ENCODE measurements at places on chromosomes 11 and 22.

DNA sequence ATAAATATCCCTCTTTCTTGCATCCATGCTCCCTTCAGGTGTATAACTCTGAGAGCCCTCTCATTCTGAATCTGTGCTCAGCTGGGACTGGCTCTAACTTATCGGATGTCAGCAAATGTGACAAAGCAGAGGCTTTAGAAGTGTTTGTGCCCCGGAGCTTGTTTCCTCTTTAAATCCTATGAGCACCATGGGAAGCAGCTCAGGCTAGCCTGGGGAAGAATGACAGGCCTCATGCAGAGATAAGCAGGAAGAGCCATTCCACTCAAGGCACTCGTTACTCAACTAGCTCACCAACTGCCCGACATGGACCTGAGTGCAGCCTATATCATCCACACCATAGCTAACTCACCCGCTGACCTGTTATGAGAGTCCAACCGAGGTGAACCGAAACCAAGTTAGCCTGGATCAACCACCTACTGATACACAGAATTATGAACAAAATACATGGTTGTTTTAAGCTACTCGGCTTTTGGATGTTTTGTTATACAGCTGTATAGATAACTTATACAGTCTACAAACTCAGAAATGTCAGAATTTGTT is 990.7 kb downstream of the NTM start:
- DNase-seq: no peak

DNA sequence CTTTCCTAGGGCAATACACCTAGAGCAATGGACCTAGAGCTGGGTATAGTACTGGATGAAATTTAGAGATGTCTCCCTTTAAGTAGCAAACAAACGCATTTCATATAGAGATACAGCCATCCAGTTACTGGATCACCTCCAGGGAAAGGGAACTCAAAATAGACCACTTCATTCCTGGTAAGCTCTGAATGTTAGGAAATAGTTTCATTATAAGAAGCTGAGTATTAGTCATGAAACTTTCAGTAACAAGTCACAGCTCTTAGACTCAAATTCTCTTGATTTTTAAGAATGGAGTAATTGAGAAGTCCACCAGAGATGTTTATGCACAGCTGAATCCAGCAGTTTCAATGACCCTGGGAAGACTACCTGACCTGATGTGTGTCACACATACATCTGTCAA is 221.9 kb downstream of the FAM76B start:
- DNase-seq: no peak

DNA sequence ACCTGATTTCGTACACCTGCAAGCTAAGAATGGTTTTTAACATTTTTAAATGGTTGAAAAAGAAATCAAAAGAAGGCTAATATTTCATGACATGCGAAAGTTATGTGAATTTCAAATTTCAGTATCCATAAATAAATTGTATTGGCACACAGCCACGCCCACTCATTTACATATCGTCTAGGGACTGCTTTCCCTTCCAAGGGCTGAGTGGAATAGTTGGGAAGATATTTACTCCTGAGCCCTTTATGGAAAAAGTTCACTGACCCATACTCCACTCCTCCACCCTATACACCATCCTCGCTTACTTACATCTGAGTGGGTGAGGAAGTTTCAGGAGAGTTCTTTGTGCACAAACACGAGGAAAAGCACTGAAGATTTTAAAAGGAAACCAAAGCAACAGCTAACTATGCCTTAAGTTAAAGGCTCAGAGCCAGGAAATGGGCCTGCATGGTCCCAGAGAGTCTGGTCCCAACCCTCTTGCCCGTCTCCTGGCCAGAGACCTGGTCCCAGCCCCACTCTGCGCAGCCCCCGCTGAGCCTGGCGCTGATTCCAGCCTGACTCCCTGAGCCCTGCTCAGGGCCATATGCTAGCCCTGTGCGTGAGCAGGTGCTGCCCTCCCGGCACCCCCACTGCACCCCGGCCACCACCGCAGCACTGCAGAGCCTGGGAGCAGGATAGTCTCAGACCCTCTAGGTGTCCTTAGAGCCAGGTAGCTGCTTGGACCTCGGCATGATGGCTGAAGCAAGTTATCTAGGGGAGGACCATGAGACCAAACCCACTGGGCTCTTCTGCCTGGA is 69.8 kb downstream of the EFCAB6 start:
- DNase-seq: no peak

DNA sequence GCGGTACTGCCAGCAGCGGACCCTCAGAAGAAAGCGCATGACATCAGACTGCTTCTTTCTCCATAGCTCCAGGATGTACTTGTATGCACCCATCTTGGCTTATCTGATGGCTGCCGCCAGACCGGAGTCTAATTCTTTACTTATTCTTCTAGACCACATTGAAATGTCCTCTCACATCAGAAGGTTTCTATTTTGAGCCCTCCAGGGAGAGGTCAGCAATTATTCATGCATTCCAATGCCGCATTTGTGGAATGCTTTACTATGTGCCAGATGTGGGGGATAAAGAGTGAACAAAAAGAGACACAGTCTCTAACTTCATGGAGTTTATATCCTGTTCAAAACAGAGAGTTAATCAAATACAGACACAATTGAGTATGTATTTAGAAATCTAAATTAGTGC is 230.1 kb downstream of the MIAT start:
- no peak for DNase-seq

DNA sequence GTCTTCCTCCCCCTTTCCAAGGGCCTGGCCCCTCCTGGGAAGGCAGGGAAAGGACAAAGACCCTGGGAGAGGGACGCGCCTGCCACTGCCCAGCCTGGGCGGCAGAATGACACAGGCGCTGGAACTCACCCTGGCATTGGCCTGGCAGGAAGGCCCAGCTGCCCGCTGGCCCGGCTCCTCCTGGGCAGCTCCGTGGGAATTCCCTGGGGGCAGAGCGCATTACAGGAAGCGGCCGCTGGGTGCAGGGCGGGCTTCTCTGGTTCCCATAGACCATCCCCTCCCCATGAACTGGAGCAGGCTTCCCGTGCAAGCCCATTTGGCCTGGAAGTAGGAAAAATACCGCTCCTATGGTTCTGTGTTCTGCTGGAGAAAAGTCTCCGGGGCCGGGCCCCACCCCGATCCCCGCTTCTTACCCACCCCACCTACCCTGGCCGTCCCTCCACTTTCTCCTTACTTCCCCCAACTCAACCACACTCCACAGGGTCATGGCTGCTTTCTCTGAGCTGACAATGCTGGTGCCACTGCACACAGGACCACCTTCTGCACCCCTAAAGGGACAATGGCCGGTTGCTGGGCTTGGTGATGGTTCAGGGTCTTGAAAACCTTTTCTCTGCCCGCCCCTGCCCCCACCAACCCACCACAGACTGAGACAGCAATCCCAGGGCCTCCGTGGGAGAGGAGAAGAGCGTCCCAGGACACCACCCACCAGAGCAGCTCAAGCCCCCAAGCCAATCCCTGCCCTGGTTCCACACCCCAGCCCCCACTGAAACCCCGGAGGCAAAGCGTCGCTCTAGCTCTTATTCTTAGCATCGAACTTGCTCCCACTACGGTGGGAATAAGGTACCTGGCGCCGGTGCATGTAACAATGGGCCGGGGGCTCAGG is 58.9 kb downstream of the LINC01488 start:
- no peak for DNase-seq

GRCh38 chr11:26958005-26958701 is 35.8 kb upstream of the FIBIN start:
- no peak for DNase-seq

DNA sequence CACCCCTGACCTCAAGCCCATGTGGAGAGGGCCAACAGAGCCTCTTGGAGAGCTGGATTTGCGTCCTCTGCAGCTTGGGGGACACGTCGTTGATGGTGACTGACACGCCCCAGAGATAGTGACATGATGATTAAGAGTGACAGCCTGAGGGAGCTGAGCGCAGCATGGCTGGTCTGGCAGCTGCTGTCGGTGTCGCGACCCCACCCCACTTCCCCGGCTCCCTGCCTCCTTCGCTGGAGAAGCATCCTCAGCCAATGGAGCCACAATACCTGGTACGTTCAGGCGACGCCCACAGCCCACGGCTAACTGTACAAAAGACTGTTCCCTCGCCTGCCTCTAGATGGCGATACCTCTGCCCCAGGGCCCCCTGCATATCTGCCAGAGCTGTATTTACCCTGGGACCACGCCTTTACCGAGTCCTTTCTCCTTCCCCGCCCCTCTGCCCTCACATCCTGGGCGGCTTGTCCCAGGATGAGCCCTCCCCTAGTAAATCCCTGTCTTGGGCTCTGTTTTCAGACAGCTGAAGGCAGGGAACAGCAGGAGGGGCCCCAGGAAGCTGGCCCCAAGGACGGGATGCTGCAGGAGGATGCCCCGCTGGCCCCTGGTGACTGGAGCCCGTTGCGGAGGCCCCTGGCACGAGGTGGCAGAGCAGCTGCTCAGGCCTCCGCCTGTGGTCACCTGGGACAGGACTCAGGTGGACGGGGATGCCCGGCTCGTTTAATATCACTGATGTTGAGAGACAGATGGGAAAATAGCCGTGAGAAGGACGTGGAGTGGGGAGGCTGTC is 90.6 kb downstream of the RPS6KA4 start:
- peak; percentile 85 for DNase-seq

DNA sequence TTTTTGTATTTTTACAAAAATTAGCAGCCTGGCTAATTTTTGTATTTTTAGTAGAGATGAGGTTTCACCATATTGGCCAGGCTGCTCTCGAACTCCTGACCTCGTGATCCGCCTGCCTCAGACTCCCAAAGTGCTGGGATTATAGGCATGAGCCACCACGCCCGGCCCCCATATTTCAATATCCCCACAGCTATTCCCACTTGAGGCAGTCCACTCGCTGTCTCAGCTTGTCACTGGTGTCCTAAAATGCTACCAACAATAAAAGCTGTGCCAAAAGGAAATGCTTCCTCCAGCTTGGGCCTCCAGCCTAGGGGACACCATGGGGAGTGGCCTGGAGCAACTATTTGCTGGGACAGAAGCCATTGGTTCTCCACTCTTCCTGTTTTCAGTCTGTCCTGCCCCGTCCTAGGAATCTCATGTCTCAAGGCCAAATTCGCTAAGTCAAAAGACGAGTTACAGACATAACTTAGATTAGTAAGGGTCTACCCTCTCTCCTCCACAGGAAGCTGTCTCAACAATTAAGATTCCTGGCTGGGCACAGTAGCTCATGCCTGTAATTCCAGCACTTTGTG is 7.3 kb upstream of the SPINDOC start:
- no peak for DNase-seq

DNA sequence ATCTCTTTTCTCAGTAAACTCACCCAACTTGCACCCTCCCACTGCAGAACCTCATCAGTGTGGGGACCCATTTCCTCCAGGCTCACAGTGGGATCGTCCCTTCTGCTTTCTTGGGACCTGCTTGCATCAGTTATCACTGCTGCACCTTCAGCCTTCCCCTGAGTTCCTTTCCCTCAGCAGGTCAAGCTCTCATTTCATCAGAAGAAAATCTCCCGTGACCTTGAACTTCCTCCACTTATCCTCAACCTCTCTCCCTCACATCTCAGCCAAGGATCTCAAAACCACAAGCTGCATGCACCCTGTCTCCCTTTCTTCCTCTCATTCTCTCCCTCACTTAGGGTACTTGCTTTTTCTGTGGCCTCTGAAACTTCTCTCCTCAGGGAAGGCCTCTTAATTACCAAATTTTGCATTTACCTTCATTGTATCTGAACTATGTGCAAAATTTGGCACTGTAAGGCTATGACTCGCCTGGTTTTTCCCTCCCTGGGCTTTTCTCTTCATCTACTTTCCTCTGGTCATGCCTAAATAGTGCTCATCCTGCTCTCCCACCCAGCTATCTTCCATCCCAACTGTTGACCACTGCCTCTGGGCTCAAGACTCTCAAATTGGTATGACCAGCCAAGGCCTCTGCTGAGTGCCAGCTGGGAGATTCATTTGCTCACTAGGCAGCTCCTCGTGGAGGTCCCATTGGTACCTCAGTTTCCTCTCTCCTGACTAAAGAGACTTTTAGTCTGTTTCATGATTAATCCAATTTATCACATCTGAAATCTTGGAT is 2.7 kb upstream of the RCE1 start:
- no peak for DNase-seq

DNA sequence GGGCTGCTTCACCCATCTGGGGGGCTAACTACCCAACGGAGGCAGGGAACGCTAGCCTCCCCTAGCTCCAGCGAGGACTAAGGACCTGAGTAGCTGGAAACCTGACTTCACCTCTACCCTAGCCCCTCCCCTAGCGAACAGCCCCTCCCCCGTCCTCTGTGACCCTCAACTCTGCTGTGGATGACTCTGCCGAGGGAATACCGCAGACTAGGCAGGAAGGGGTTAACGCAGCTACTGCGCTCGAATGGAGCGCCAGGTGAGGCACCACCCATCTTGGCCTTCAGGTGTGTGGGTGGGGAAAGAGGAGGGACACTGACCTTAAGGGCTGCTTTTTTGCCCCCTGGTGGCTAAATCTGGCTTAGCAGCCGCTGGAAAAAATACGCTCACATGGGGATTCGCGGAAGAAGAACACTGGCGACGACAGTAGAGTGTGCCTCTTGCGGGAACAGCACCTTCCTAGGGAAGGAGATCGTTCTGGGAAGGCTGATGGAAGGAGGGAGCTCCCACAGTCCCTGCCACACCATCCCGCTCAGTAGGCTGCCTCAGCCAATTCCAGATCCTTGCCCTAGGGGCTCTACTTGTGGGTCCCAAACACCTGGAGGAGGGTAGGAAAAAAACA is 4.5 kb upstream of the BCL9L start:
- no peak for DNase-seq

GRCh38 chr22:47437110-47437509 is 674.7 kb downstream of the TBC1D22A start:
- no peak for DNase-seq

DNA sequence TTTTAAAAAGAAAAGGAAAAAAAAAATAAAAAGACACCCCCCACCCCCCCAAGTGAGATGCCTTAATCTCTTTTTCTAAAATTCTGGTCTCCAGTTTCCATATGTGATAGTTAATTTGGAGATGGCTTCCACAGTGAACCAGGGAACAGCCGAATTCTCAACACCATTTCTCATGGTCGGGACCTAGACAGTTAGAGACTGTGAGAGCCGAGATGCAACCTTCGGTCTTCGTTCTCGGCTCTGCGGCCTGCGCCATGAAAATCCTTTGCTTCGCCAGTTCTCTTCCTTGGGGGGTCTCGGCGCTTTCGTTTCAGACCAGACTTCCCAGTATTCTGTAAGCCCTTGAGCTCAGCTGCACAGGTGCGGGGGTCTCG is 723 bp downstream of the CACNG2 start:
- no peak for DNase-seq

DNA sequence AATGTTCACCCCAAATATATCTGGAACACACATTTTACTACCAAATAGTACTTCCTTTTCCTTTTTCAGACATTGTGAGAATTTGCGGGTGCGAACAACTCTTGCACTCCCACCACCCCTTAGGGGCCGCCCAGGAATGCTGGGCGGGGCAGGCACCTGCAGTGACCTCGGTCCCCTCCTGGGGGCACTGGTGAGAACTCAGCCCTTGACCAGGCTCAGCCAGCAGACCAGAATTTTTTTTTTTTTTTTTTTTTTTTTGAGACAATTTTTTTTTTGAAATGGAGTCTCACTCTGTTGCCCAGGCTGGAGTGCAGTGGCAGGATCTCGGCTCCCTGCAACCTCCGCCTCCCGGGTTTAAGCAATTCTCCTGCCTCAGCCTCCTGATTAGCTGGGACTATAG is 75.8 kb downstream of the ARHGAP8 start:
- no peak for DNase-seq

- no peak for DNase-seq
Measured at GRCh38 chr22:30636226-30637077, 871 bp downstream of the SLC35E4 start.

- DNase-seq: no peak
Measured at GRCh38 chr11:127023991-127024390, 23.4 kb upstream of the KIRREL3 start.

Measured in D721Med (cell line).